ENCODE measurements at places on chromosomes 12 and 14. TPM values are rescaled to one million over a fixed set of nuclear protein-coding genes. Genes with fewer than 3 reads are reported as not detected.

GRCh38 chr12:14769466-14769968 is 33.8 kb downstream of the WBP11 start:
- peaks cover 12% of the 10 kb centered on the region for H3K4me1 ChIP-seq
- peak overlapping the region; percentile 60 for H3K4me3 ChIP-seq
- DNase-seq: peak; percentile 68

KRT73 gene
- not detected for total RNA-seq

GRCh38 chr14:76958020-76958979 is 70.2 kb downstream of the IRF2BPL start:
- H3K36me3 ChIP-seq: no peaks in the 10 kb centered on the region
- peak overlapping the region; percentile 59 for H3K27ac ChIP-seq
- no peak for DNase-seq
- H3K27me3 ChIP-seq: no peaks in the 10 kb centered on the region

DNA sequence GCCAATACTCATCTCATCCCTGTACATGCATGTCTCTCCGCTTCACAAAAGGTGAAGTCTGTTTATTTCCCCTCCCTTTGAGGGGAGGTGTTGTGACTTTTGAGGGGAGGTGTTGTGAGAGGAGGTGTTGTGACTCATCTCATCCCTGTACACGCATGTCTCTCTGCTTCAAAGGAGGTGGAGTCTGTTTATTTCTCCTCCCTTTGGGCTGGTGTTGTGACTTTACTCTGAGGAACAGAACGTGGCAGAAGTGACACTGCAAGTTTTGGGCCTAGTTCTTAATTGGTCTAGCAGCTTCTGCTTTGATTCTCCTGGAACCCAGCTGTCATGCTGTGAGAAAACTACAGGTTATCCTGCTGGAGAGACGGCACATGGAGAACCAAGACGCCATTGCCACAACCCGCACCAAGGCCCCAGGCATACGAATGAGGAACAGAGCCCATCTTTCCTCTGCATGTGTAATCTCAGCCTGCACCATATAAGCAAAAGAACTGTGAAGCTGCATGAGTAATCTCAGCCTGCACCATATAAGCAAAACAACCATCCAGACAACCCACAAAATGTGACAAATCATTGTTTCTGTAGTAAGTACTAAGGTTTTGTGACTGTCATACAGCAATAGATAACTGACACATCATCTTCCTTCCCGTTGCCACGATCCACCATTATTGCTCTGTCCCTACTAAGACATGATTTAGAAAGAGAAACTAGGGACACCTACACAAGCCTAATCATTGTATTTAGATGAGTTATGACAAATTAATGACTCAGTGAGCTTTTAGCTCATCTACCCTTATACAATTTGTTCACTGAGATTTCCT is 30.0 kb downstream of the GALNT4 start:
- H3K27me3 ChIP-seq: no peaks in the 10 kb centered on the region
- no peak for DNase-seq
- no peaks in the 10 kb centered on the region for H3K36me3 ChIP-seq
- H3K4me3 ChIP-seq: no peak overlapping the region

DNA sequence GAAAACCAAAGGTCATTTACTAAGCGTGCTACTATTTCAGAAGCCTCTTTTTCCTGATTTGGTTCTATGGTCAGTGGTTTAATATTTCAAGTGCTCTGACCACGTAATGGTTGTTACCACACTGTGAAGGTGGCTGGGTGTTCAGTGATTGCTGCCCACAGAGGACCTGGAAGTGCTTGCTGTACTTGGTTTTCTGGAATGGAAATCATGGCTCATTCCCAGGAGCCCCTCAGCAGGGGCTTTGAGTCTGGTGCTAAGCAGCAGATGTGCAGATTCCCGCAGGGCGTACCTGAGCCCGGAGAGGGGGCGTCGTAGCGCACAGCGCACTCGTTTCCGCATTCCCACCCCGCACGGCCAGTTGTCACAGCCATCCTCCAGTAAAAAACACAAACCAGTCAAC is 50.5 kb downstream of the TRAF3 start:
- H3K27ac ChIP-seq: no peak overlapping the region
- DNase-seq: no peak
- no peaks in the 10 kb centered on the region for H3K27me3 ChIP-seq
- H3K4me3 ChIP-seq: no peak overlapping the region

LRRC10 gene
- total RNA-seq: not detected

DNA sequence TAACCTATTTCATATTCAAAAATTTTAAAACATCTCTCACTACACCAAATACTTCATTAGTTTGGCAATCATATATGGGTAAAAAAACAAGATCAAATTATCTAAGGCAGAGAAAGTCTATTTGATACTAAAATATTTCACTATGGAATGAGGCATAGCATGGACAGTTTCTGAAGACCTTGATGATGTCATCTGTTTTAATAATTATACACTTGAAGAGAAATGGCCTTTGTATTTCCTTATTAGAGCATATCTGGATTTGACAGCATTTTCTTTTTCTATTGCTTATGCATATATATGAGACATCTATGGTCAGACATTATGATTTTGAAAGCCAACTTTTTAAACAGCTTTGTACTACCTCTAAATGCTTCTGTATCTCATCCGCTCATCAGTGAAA is 88.6 kb downstream of the DDHD1 start:
- H3K4me3 ChIP-seq: no peak overlapping the region
- no peak for DNase-seq

DNA sequence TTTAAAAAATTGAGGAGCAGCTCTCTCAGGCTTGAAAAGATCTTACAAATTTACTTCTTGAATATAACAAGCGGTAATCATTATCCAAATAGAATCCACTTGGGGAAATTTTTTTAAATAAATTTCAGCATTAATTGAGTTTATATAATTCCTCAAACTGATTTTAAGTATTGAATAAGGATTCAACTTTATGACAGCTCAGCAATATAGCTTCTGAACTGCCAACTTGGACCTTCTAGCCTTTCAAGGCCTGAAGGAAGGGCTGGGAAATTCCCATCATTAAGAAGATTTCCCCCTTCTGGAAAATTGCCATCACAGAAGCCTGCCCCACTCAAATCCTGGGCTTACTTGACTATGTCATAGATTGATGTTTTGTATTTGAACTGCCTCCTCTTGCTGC is 57.5 kb upstream of the GARIN2 start:
- H3K4me3 ChIP-seq: no peak overlapping the region
- no peaks in the 10 kb centered on the region for H3K27me3 ChIP-seq
- no peak overlapping the region for H3K27ac ChIP-seq
- no peaks in the 10 kb centered on the region for H3K4me1 ChIP-seq

GRCh38 chr12:22702690-22703089 is 77.7 kb downstream of the ETNK1 start:
- H3K27ac ChIP-seq: no peak overlapping the region
- no peak overlapping the region for H3K4me3 ChIP-seq
- H3K36me3 ChIP-seq: no peaks in the 10 kb centered on the region
- H3K4me1 ChIP-seq: peaks cover 3% of the 10 kb centered on the region

- H3K4me3 ChIP-seq: no peak overlapping the region
- no peak for DNase-seq
- H3K27me3 ChIP-seq: no peaks in the 10 kb centered on the region
- no peaks in the 10 kb centered on the region for H3K4me1 ChIP-seq
- no peaks in the 10 kb centered on the region for H3K36me3 ChIP-seq
These were observed 561.9 kb downstream of the CCER1 start for GRCh38 chr12:90393089-90393488.
